ENCODE measurements at places on chromosomes 6 and 20.
A peak's percentile ranks its signal among the peaks of the same experiment; 100 is the strongest.

DNA sequence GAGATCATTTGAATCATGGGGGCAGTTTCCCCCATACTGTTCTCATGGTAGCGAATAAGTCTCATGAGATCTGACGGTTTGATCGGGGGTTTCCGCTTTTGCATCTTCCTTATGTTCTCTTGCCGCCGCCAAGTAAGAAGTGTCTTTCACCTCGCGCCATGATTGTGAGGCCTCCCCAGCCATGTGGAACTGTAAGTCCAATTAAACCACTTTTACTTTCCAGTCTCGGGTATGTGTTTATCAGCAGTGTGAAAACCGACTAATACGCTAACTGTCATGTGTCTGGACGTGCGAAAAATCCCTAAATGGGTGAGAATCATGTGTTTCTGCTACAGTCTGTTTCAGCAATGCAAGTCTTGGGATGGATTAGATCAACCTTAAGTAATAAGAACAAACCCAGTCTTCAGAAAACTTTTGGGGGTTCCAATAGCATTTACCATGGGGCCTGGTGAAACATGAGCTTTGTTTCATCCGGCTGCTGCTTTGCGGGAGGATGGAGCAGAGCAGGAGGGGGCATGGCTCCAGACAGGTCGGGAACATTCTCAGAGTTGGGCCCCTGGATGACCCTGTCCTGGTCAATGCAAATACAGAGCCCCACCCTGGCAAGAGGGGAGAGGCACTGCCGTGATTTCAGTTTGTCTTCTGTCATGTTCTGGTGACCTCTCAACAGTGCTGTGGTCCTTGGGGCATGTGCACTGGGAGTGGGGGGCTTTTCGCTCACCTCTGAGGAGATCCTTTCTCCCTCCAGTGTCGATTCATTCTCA is 41.5 kb downstream of the CTCFL start:
- DNase-seq = no peak

GRCh38 chr6:117076076-117076475 is 189.3 kb upstream of the VGLL2 start:
- DNase-seq = no peak

DNA sequence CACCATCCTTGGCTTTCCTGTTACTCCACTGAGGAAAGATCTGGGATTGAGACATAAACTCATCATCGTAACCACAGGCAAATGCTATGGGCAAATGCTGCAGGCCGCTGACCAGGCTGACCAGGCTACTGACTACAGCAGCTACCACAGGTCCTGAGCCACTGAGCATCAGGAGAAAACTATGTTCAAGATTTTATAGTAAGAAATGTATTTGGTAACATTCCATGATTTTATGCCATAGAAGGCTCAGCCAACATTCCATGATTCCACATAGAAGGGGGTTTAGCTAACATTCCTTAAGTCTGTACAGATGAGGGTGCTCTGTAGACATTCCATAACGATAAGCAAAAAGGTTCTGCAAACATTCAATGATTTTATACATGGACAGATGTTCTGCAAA is 16.1 kb upstream of the B4GALT5 start:
- DNase-seq = no peak

- peak; percentile 20 for DNase-seq
Measured at GRCh38 chr20:46752728-46753127, 43.3 kb downstream of the SLC2A10 start.

DNA sequence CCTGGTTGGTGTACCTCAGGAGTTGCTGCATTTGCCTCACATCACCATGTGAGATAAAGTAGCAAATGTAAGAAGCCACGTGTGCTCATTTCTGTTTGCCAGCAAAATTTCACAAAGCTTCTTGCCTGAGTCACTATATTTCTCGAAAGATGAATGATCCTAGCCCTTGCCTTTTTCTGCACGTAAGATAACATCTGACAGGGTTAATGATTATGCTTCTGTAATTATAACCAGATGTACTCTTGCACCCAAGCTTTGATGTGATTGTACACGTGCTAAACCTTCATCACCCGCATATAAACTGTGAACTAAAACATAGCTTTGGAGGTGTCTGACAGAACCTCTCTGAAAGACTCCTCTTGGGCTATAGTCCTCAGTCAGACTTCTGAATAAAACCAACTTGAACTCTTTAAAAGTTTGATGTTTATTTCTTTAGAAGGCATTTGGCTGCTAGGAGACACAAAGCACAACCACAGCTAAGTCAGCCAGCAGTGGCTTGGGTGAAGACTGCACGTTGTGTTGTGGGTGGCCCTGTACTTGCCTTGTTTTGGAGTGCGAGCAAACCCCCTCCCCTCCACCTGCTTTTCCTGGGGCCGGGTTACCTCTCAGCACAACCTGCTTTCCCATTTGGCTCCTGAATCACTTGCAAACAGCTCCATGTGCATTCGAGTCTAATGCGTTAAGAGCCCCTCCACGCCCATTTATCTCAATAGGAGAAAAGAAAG is 19.3 kb downstream of the PROKR2 start:
- DNase-seq = no peak

- no peak for DNase-seq
Measured at GRCh38 chr20:10565191-10565921, 108.4 kb downstream of the JAG1 start.

DNA sequence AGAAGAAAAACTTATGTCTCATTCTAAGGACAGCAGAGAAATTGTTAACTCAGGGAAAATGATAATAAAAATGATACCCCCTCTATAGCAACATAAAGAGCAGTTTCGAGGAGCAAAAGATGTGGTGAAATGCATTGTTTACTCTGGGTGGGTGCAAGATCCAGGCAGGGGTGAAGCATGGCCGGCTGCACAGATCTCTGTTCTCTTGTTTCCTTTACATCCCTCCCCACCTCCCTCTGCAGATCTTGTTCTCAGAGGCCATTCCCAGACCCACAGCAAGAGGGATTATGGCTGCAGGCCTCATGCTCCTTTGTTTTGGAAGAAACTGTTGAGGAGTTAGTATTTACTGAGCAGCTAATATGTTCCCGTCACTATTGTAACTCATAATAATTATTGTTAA is 1.8 kb downstream of the BTN3A1 start:
- no peak for DNase-seq

GRCh38 chr6:159053781-159054398 is 9.1 kb upstream of the TAGAP start:
- DNase-seq = no peak

- DNase-seq = peak; percentile 69
Measured at GRCh38 chr6:31776989-31777666, at the start of gene VWA7. VWA7 (minus strand) TSS chr6:31777328; CDS start chr6:31776779, 549 bp downstream.

DNA sequence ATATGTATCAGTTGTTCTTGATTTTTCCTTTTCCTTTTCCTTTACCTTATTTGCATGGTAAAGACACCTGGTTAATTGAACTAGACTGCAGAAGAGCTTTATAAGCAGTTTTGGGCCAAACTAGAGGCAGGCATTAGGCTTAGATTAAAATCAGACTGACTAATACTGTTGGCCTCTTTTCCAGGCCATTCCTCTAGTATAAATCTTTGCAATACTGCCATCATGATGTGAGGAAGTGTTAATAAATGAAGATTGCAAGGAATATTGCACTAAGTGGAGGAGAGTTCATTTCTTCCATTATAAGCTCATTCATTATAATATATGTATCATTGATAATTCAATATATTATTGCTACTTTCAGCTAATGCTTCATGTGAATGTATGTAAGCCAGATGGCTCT is 163.8 kb downstream of the MMUT start:
- no peak for DNase-seq

GRCh38 chr6:55276745-55277530 is 50.3 kb upstream of the GFRAL start:
- no peak for DNase-seq

GRCh38 chr6:112232845-112233256 is 21.5 kb downstream of the LAMA4 start:
- DNase-seq = no peak

GRCh38 chr6:41836022-41836659 is 48.6 kb downstream of the TOMM6 start:
- no peak for DNase-seq

DNA sequence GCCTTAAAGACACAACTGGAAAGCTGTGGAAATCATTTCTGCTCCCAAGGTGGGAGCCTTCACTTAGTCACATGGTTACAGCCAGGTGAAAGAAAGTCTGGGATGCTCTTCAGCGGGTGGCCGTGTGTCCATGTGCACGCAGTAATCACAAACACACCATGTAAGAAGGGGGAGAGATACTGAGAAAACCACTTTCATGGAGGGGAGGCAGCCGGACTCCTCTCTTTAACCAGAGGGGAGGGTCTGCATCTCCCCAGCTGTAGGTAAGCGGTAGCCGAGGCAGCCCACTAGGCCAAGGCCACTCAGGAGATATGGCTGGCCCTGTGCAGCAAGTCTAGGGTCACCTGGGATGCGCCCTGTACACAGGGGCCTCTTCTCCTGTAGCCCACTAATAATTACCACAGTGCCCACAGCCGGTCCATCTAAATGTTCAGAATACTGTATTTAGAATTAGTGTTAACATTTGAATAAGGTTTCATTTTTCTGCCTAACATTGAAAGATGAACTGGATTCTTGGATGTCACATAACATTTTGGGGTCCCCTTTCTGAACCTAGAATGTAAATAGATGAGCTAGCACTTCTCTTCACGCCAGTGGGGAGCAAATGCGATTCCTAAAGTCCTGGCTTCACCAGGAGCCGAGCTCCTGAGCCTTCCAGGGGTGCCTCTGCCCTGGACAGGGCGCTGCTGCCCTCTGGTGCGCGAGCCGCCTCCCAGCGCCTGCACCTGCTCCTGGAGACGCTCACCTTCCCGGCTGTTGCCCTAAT is 15.9 kb downstream of the GPR31 start:
- peak; percentile 43 for DNase-seq

DNA sequence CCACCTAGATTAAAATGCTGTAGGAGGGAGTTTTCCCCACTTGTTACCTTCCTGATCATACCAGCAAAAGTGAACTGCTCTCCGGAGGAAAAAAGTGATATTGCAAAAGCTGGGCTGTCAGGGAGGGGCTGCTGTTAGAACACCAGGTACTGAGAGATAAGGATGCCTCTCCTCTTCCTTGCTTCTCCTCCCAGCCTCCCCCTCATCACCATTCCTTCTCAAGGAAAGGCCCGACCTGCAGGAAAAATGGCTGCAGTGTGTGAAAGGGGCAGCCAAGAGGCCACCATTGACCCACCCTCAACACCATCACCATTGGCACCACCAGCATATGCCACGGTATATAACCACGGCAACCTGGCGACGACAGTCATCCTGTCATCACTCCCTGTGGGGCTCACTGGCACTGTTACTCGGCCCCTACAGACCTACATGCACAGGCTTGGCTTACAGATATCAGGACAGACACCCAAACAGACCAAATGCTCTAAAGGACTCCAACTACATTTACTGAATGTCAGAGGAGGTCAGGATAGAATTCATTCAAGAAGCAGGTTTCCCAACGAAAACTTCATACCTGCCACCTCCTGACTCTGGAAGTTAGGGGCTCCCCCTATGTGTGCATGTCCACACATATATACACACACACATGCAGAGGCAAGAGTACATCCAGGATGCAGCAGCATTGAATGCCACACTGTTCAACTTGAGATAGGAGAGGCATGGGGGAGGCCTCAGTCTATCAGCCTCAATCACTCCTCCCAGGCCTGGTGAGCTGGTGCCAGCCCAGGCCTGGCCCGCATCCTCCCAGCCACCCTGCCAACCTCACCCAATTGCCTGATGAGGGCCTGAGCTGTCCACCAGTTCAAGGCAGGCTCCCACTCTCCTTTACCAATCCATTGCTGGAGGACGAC is 13.9 kb upstream of the MDGA1 start:
- no peak for DNase-seq

DNA sequence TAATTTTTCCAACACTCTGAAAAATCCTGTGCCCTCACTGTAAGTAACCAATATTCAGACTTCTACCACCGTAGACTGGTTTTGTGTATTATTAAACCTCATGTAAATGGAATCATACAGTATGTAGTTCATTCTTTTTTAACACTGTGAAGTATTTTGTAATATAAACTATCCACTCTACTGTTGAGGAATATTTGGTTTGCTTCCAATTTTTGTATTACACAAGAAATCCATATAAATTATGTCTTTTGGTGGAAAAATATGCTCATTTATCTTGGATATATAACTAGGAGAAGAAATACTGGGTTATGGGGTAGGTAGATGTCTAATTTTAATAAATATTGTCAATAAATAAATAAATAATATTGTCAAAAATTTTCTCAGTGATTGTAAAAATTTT is 116.8 kb downstream of the CHD6 start:
- no peak for DNase-seq

- peak; percentile 47 for DNase-seq
Measured at GRCh38 chr20:62651285-62652021, 9.2 kb downstream of the SLCO4A1 start.
